Progenitor cell of endocrine pancreas (in vitro differentiated cells): ENCODE measurements at places on chromosomes 1 and 21.

DNA sequence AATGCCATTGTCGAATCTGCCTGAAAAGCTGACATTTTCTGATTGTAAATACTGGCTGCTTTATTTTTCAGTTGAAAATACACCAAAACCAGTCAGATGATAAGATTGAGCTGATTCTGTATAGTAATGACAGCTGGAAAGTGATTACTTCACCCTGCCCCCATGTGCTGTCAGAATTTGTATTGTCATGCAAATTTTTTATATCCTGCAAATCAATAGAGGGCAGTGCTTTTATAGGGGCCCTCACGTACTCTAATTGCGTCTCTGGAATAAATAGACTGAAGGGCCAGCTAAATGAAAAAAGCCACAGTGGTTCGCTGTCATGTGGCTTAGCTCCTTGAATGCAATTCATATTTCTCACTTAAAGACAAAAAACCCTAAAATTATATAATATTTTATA is 208.6 kb downstream of the LHX8 start:
- no peak for DNase-seq

- no peak for DNase-seq
These were observed 269.3 kb downstream of the RPS6KC1 start for GRCh38 chr1:213320191-213320870.

DNA sequence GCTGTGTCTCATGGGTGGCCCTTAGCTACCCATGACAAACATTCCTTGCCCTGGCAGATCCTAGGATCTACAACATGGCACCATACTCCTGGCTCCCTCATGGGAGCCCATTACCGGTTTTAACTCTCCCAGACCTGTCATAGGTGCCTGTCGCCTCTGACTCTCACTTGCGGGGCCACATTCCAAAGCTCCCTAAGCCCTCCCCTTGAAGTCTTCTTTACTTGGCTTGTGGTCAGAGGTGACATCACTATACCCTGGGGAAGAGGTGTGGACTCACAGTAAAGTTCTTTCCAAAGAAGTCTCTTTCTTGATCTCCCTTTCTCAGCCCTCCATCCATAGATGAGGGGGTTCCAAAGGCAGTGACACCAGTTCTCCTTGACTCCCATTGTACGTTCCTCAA is 5.4 kb upstream of the SLAMF9 start:
- DNase-seq = no peak

- no peak for DNase-seq
These were observed 237.5 kb upstream of the ESRRG start for GRCh38 chr1:216960716-216961115.

DNA sequence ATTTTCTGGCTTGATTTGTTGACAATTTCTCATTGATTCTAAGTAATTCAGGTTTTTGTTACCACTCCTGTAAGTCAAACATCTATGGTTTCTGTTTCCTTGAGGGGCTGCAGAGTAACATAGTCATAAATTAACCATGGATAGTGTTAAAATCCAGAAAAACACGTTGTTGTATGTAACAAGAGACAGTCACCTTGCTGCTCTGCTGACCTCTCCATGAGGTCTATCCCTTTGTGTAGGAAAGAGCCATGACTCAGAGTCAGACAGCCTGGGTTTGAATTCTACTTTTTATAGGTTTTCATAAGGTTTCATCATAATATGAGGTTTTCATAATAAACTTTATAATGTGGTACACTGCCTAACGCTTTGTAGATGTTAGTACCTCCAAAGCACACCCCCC is 27.6 kb upstream of the NBL1 start:
- no peak for DNase-seq

DNA sequence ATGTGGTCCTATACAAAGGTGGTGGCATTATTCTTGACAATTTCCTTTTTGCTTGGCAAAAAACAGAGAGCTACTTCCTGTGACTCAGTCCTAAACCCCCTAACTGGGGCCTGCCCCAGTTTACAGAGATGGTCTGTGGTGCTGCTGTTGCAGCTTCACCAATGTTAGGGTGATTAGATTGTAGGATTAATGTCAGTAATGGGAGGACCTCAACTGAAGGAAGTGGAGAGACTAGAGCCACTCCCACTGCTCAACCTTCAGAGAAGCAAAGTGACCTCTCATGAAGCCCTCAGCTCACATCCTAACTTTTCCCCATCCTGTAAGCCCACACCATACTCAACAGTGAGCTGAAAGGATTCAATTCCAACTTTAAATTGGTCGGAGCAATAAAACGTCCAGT is 3.6 kb downstream of the S100A6 start:
- DNase-seq = no peak

- DNase-seq = no peak
These were observed 7.5 kb upstream of the RAB29 start for GRCh38 chr1:205782627-205783432.

DNA sequence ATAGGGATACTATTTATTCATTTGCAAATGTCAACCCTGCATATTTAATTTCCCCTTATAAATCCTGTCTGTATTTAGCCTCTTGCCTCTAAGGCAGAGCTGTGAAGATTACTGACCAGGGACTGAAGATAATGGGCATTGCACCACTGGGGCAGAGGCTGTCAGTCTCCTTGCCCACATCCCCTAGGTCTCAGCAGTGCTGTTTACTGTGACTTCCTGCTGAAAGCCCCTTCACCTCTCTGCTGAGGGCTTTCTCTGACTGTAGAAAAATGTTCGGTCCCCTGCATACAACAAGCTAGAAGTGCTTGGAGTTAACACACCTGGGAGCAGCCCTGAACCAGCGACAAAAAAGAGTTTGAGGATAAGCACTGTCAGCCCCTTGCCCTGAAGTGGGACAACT is 28.8 kb downstream of the SLC5A9 start:
- no peak for DNase-seq
